ENCODE measurements at places on chromosomes 2 and 18. TPM values are rescaled to one million over a fixed set of nuclear protein-coding genes. Genes with fewer than 3 reads are reported as not detected.

- no peaks in the 10 kb centered on the region for H3K27me3 ChIP-seq
- H3K27ac ChIP-seq, result no peak overlapping the region
- no peak for DNase-seq
- H3K4me1 ChIP-seq, result no peaks in the 10 kb centered on the region
- no peak overlapping the region for H3K4me3 ChIP-seq
Measured at GRCh38 chr18:68734308-68734707, 19.4 kb upstream of the TMX3 start.

- no peaks in the 10 kb centered on the region for H3K27me3 ChIP-seq
- DNase-seq, result no peak
- no peak overlapping the region for H3K4me3 ChIP-seq
- H3K4me1 ChIP-seq, result no peaks in the 10 kb centered on the region
- H3K27ac ChIP-seq, result no peak overlapping the region
Measured at GRCh38 chr18:23701017-23701416, 11.8 kb downstream of the LAMA3 start.

The CD8B gene
- total RNA-seq, result 22.7 TPM

DNA sequence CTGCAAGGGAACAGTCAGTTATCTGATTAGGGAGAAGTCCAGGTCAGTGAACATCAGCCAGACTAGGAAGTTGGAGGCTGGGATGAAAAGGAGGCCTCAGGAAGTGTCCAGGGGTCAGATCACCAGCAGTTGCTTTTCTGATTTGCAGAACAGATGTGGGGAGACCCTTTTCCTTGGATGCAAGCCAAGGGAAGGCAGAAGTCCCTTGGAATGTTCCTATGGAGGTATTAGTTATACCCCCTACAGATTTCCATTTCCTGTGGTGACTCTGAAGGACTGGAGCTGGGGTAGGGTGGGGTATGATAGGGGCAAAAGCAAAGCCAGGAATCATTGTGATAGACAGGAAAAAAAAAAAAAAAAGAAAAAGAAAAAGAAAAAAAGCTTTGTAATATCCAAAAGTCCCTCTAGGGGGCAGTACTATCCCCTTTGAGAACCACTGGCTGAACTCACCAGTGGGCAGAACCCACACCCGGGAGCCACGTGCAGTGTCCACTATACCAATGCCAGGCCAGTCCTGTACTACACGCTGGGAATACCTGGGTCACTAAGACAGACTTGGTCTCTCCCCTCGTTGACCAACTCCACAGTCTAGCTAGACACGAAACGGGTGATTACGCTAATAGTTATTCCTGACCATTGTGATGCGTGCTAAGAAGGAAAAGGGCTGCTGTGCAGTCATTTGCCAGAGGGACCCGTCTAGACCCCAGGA is 7.4 kb downstream of the DYSF start:
- peaks cover 6% of the 10 kb centered on the region for H3K4me1 ChIP-seq
- H3K36me3 ChIP-seq, result no peaks in the 10 kb centered on the region
- no peak overlapping the region for H3K4me3 ChIP-seq
- no peak for DNase-seq

DNA sequence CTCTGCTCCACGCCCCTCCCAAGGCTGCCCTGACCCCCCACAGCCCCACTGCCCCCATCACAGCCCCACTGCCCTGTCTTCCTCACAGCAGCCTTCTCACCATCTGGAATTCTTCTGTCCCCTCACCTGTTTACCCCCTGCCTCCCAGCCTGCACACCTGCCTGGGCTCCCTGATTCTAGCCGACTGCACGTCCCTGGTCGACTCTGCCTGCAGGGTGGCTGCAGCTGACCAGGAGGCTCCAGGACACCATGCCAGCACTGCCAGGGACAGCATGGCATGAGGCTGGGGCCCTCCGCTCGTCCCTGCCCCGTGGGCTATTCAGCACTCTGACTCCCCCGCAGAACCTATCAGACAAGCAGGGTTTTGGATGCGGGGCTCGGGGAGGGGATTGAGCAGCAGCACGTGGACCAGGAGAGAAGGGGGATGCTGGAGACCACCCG is 254.1 kb downstream of the HDAC4 start:
- H3K36me3 ChIP-seq, result peaks cover 53% of the 10 kb centered on the region
- H3K4me3 ChIP-seq, result no peak overlapping the region
- peaks cover 11% of the 10 kb centered on the region for H3K4me1 ChIP-seq

DNA sequence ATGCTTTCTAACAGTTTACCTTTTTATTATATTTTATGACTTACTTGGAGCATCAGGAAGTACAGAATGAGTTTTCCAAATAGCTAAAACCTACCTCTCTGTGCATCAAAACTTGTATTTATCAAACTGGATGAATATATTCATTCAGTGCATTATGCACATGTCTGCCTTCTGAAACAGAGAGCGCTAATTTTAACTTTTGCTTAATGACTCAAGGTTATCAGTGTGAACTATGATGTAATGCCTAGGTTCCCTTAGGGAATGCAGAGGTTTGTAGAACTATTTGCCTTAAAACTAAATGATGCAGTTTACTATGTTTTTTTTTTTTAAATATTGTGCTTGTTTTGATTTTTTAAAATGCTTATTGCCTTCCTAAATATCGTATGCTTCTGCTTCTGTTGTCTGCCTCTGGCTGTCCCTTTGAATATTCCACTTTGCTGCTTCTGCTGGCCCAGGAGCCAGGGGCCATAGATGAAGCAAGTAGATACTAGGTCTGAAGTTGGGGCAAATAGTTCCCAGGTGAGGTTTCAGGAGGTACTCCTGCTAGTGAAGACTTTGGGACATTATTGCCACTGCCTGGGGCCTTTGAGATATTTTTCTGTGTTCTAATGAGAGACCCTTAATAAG is 16.5 kb downstream of the TMEM178A start:
- no peak overlapping the region for H3K4me3 ChIP-seq
- no peaks in the 10 kb centered on the region for H3K4me1 ChIP-seq
- no peaks in the 10 kb centered on the region for H3K27me3 ChIP-seq
- H3K27ac ChIP-seq, result no peak overlapping the region
- no peak for DNase-seq
- no peaks in the 10 kb centered on the region for H3K36me3 ChIP-seq

DNA sequence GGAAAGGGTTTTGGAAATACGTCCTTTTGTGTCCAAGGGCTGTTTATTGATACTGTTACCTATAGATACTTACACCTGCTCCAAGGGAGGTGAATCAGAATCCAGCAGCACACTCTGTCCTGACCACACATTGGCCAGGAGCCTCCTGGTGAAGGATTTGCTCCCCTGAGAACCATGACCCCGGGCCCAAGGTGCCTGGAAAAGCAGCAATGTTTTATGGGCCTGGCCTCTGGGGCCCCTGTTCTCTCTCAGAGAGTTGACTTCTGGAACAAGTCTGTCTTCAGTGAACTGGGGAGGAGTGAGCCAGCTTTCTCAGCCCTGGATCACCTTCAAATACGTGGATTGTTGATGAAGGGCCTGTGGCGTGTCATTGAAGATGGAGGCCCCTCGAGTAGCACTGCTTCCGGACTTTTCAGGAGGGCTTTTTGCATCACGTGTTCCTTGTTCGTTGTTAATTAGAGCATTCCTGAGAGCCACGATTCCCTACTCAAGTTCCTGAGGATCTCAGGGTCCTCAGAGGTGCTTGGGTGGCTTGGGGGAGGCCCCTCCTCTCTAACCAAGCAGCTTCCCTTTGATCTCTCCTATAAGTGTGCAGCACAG is 78.5 kb upstream of the RPL31 start:
- no peaks in the 10 kb centered on the region for H3K4me1 ChIP-seq
- no peaks in the 10 kb centered on the region for H3K36me3 ChIP-seq
- H3K4me3 ChIP-seq, result no peak overlapping the region
- no peak overlapping the region for H3K27ac ChIP-seq

- H3K4me1 ChIP-seq, result peaks cover 18% of the 10 kb centered on the region
- H3K27me3 ChIP-seq, result no peaks in the 10 kb centered on the region
- DNase-seq, result peak; percentile 44
- peak overlapping the region; percentile 50 for H3K27ac ChIP-seq
- H3K4me3 ChIP-seq, result no peak overlapping the region
Measured at GRCh38 chr2:84741182-84741822, 139.6 kb downstream of the TRABD2A start.

DNA sequence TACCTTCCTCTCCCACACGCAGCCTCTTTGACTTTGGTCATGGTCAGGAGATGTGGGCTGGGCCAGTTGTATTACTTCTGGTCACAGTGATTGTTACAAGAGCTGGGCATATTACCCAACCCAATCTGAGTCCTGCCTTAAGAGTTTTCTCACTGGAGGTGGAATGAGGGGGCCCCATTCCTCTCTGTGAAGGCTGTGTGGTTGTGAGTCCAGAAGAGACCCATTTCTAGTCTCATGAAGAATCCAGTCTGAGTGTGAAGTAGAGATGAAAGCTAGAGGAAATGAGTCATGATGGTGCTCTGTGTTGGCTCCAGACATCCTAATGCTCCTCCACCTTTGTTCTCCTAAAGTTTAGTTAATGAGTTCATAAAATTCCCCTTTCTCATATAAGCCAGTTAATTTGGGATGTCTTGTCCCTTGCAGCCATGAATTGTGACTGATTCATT is 50.8 kb upstream of the RASGRP3 start:
- no peaks in the 10 kb centered on the region for H3K36me3 ChIP-seq
- no peaks in the 10 kb centered on the region for H3K4me1 ChIP-seq
- H3K27ac ChIP-seq, result no peak overlapping the region
- no peak overlapping the region for H3K4me3 ChIP-seq

DNA sequence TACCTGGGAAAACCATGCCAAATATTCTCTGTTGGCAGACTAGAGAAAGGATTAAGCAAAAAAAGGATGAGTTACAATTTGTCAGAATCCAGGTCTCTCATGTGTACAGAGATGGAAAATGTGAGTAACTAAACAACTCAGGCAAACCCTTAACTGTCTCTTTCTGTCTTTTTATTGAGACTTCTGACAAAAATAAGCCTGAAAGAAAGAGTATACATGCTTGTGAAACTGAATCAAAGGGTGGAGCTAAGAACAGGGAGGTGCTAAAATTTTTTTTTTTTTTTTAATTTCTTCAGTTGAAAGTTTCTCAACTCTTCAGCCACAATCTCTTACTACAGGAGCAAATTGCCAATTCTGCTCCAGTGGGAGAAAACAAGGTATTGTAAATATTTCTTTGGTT is at the start of gene SERPINB10:
Gene SERPINB10 (plus strand): TSS at position 295 of the 400 bp plus-strand sequence. CDS start 7,553 bp downstream, outside the sequence.
- no peaks in the 10 kb centered on the region for H3K4me1 ChIP-seq
- H3K4me3 ChIP-seq, result no peak within 1 kb of the TSS
- no peak for DNase-seq
- H3K27me3 ChIP-seq, result peaks cover 2% of the 10 kb centered on the region

DNA sequence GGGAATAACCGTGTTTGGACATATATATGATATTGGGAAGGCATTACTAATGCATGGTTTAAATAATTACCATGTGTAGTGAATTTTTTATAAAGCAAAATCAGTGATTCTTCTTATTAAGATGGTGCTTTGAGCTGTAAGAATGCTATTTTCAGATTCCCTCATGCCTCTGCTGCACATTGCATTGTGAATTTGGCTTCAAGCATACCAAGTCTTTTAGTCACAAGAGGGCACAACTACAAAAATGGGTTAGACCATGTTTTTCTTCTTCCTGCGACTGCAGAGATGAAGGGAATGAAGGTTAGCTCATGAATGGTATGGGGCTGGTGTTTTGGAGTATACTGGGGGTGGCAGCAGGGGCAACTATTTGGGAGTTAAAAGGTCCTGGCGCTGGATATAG is 320.1 kb downstream of the SLC4A3 start:
- H3K4me1 ChIP-seq, result no peaks in the 10 kb centered on the region
- H3K4me3 ChIP-seq, result no peak overlapping the region
- no peak for DNase-seq
- H3K27me3 ChIP-seq, result no peaks in the 10 kb centered on the region
- H3K27ac ChIP-seq, result no peak overlapping the region
- H3K36me3 ChIP-seq, result no peaks in the 10 kb centered on the region

DNA sequence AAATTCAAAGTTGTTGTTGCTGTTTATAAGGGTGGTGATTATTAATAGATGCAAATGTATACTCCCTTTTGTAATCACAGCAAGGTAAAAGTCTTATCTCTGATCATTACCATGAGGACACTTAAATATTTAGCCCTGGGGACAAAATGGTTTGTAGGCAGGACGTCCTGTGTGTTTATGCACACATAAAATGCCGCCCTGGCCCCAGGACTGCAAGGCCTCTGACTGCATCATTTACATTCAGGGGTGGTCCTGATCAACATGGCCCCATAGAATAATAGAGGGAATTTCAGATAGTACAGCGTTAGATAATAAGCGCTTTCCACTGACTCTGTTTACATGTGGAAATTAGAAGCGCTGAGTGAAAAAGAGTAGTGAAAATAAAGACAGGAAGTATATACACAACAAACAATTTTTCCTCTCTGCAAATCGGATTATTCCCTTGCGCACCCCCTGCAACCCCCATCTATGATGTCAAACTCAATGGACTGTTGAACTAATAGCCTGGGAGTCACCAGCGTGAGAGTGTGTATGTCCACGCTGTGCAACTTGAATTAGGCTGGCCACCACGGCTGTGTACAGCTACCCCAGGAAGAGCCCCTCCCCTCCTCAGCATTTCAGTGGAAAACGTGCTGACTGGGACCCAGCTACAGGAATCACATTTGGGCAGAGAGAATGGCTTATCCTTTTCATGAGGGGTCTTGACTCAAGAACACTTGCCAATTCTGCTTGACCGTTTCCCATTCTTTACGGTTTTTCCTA is 291.5 kb downstream of the SOX11 start:
- H3K27ac ChIP-seq, result no peak overlapping the region
- H3K4me3 ChIP-seq, result no peak overlapping the region
- no peaks in the 10 kb centered on the region for H3K27me3 ChIP-seq
- H3K36me3 ChIP-seq, result no peaks in the 10 kb centered on the region
- no peaks in the 10 kb centered on the region for H3K4me1 ChIP-seq
- no peak for DNase-seq

The TNP1 gene
- not detected for total RNA-seq

The ORC4 gene
- 45.8 TPM for total RNA-seq

The LYPD1 gene
- total RNA-seq, result not detected

GRCh38 chr2:160794926-160795325 is 301.3 kb upstream of the RBMS1 start:
- DNase-seq, result no peak
- H3K36me3 ChIP-seq, result no peaks in the 10 kb centered on the region
- no peak overlapping the region for H3K4me3 ChIP-seq
- H3K4me1 ChIP-seq, result no peaks in the 10 kb centered on the region

- H3K36me3 ChIP-seq, result no peaks in the 10 kb centered on the region
- H3K27me3 ChIP-seq, result peaks cover 4% of the 10 kb centered on the region
- H3K4me3 ChIP-seq, result no peak overlapping the region
- H3K27ac ChIP-seq, result no peak overlapping the region
- DNase-seq, result no peak
Measured at GRCh38 chr18:49723648-49724180, 89.6 kb downstream of the ACAA2 start.

The STK11IP gene
- 56.1 TPM for total RNA-seq

DNA sequence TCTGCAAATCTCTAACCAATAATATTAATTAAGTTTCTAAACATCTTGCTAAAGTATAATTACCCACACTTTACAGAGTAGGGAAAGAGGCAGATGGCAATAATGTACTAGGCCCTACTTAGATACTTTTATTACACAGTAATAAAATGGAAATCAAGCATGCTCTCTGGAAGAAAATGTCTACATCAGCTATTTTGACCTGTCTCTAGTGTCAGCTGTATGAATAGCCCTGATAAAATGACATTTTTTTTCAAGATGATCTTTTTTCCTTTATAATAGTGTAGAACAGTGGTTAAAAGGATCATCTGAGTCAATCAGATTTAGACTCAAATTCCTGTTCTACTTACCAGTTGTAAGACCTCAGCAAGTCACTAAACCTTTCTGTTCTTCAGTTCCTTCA is 397.3 kb downstream of the GRB14 start:
- no peaks in the 10 kb centered on the region for H3K27me3 ChIP-seq
- no peaks in the 10 kb centered on the region for H3K4me1 ChIP-seq
- H3K4me3 ChIP-seq, result no peak overlapping the region
- DNase-seq, result no peak

- no peaks in the 10 kb centered on the region for H3K36me3 ChIP-seq
- no peaks in the 10 kb centered on the region for H3K4me1 ChIP-seq
- H3K27me3 ChIP-seq, result no peaks in the 10 kb centered on the region
Measured at GRCh38 chr18:74976331-74976909, 232.5 kb downstream of the PTGR3 start.

The DCC gene
- not detected for total RNA-seq

The PROKR1 gene
- not detected for total RNA-seq

The TBR1 gene
- not detected for total RNA-seq
